Natural killer cell (primary cell): ENCODE measurements at places on chromosomes 4 and X.

- DNase-seq = no peak
These were observed 25.5 kb upstream of the FAM9C start for GRCh38 chrX:13069771-13070416.

GRCh38 chr4:148737061-148737770 is 295.0 kb upstream of the NR3C2 start:
- no peak for DNase-seq

GRCh38 chrX:115233497-115234455 is at the start of gene LRCH2:
Gene LRCH2, minus strand, starts transcription at chrX:115234096. Its CDS starts 55 bp downstream, at chrX:115234041.
- no peak for DNase-seq

DNA sequence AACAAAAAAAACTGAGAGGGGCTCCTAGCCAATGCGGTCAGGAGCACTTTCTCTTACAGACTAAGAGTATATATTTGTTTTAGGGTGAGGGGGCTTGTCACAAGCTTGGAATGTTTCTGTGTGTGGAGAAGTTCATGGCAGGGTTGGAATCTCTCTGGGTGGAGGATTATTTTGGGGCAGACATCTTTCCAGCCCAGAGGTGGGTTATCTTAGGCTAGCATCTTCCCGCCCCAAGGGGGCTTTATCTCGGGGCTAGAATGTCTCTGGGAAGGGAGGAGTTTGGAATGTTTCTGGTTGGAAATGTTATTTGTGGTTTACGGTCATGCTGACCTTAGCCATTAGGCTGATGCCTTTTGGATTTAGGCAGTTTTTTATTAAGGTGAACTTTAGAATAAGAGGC is 205.7 kb downstream of the RELL1 start:
- DNase-seq = no peak

DNA sequence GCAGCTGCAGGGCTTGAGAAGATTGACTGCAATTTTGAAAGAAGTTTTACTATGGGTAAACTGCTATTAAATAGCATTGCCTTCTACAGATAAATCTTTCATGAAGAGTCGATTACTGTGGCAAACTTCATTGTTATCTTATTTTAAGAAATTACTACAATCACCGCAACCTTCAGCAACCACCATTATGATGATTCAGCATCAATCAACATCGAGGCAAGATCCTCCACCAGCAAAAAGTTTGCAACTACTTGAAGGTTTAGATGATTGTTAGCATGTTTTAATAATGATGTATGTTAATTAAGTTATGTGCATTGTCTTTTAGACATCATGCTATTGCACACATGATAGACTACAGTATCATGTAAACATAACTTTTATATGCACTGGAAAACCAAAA is 1511.0 kb downstream of the FSTL5 start:
- no peak for DNase-seq

- no peak for DNase-seq
These were observed 1.0 kb downstream of the CYSLTR1 start for GRCh38 chrX:78326401-78326800.

DNA sequence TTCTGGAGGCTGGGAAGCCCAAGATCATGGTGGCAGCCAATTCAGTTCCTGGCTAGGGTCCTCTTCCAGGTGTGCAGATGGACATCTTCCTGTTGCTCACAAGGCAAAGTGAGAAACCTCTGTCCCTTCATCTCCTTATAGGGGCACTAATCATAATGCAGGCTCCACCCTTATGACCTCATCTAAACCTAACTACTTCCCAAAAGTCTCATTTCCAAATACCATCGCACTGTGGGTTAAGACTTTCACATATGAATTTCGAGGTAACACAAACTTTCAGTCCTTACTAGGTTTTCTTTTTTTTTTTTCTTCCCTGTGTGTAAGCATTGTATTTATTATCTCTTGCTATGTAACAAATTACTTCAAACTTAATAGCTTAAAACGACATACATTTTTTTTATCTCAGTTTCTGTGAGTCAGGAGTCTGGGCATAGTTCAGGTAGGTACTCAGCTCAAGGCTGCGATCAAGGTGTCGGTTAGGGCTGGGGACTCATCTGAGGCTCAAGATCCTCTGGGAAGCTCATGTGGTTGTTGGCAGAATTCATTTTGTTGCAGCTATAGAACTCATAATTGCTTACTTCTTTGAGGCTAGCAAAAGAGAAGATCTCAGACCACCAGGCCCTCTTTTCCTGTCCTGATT is 204.7 kb upstream of the STK26 start:
- DNase-seq = no peak
